ENCODE measurements at places on chromosomes 11 and 22.
A peak's percentile ranks its signal among the peaks of the same experiment; 100 is the strongest.

GRCh38 chr22:19717691-19718455, 3.6 kb downstream of the SEPTIN5 start:
- DNase-seq, result peak; percentile 79

- DNase-seq, result peak; percentile 79
Measured at GRCh38 chr11:67373648-67374570, 511 bp upstream of the CLCF1 start.

DNA sequence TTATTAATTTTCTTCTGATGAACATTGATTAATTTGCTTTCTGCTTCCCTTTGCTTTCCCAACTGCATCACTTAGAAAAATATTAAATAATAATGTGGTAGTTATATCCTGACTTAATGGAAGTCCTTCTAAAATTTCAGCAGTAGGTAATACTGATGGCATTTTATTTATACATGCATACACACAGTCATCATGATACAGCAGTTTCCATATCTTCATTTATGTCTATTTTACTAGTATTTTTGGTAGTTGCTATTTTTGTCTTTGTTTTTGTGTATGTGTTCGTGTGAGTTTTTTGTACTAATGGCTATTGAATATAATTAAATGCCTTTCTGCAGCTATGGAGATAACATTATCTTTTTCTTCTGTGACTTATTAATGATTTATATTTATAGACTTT, 484.7 kb upstream of the CNTN5 start:
- DNase-seq, result no peak

DNA sequence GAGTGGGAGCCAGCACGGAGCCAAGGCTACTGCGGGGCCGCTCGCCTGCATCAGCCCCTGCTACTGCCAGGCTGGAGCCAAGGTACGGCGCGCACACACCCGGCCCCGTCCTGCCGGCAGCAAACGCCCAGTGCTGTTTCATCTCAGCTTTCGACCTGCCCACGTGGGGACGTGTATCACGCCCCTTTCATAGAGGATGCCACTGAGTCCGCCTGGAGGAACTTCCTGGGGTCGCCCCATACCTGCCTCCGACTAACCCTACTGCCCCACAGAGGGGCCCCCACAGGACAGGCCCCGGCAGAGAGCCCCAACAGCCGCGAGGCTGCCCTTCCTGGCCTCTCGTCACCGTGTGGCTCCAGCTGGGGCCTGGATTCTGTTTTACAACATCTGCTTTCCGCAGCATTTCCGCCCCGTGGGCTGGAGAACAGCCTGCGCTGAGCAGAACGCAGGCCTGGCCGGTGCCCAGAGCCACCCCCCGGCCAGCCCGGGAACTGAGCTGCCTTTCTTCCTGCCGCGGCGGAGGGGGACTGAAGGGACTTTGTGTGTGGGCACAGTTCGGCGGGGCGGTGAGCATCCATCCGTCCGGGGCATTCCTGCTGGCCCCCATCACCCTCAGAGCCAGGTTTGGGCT, 22.9 kb upstream of the ARHGAP8 start:
- DNase-seq, result no peak

- no peak for DNase-seq
Measured at GRCh38 chr11:90330632-90331031, 107.8 kb upstream of the CHORDC1 start.

DNA sequence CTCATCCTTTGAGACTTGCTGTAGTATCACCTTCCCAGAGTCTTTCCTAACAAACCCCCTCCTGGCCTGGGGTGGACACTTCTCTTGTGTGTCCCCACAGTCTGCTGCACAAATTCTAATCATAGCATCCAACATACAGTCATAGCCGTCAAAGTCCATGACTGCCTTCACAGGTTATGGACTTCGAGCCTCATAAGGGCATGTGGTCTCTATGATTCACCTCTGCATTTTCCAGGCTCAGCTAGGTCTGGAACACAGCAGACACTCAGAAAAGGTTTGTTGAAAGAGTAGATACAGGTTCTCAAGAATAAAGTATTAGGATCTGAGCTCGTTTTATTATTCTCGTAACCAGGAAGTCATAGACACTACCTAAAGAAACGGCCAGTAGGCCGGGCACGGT, 13.2 kb upstream of the SCUBE2 start:
- DNase-seq, result no peak

DNA sequence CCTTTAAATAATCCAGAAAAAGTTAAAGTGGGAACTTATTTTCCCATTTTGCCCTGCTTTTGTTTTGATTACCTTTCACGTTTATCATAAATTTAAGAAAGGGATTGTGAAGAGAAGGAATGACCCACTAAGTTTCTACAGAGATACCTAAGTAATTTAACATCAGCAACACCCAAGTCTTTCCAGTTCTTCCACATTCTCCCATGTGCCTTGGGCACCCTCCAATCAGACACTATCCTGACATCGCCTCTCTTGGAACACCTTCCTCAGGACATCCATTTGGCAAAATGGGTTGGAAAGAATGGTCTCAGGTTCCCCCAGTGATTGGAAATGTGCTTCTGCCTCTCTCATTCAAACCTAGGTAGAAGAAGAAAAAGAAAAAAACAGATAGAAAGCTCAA, 6.3 kb downstream of the BBOX1 start:
- DNase-seq, result no peak

DNA sequence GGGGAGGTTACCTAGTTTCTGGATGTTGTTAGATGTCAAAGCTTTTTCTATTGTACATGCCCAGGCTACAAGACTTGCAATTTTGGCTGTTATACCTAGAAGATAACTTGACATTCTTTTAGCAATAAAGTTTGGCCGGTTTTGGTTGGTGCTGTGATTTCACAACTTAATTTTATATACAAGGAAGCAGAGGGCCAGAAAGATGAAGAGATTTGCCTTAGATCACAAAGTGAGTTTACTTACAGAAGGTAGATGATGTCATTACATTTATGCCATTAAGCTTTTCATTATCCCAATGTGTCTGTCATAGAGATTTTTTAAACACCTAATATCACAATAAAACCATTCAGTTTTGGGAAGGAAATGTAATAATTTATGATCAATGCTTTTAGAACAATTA, 698.7 kb upstream of the ANO3 start:
- DNase-seq, result no peak
